ENCODE measurements at places on chromosomes 11 and 22.

DNA sequence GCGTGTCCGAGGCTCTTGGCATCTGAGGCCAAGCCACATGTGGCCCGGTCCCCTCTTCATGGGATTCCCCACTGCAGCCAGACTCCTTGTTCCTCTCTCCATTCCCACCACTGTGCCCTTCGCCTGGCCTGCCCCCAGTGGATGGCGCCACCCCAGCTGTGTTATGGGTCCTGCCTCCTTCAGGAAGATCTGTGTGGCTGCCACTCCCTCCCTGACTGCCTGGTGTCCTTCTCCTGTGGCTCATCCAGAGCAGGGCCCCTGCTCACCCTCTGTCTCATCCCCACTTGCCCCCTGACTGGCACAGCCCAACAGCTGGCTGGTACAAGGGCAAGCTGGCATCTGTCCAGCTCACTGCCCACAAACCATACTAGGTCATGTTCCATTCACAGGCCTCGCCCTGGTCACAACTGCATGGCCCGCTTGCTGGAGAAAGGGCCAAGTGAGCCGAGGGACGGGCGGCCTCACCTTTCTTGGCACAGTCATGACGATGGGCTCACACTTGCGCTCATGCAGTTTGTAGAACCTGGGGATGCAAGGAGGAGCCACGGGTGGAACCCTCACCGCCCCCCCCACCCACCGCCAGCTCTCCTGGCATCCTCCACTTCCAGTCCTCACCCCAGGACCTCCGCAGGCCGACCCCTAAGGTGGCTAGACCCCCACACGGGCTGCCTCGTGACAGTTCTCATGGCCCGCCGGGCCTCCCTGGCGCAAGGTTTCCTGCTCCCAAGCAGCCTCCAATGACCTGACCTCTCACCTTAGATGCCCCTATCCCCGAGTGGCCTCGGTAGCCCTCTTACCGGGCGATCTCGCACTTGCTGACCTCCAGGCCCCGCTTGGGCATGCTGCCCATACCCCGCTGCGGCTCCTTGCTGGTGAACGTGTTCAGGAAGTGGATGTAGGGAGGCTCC is 2.1 kb upstream of the PTPRCAP start:
- DNase-seq, result peak; percentile 59

DNA sequence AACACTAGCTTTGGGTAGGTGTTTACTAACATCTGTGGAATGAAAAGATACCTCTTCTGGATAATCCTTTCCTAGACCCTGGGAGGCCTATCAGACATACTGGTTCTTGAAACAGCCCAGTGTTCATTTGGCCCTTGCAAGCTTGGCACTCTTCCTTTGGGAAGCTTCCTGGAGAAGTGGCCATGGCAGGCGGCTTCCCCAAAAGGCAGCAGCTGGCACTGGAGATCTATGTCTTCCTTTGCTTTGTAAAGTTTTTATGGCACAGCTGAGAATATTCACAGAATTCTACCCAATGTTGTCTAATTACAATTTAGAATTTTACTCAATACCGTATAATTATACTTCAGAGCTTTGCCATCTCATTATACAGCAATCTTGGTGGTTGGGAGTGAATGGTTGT is 199.2 kb upstream of the C11orf87 start:
- DNase-seq, result no peak

- DNase-seq, result no peak
Measured at GRCh38 chr22:39927544-39927943, 26.7 kb downstream of the GRAP2 start.

- peak; percentile 79 for DNase-seq
Measured at GRCh38 chr11:78796956-78797355, 222.3 kb upstream of the NARS2 start.

GRCh38 chr22:23403720-23404688 is 176.1 kb downstream of the IGLL1 start:
- DNase-seq, result no peak

- DNase-seq, result no peak
Measured at GRCh38 chr22:36212901-36213300, 11.3 kb upstream of the APOL4 start.

GRCh38 chr11:86292912-86293616 is 9.0 kb upstream of the HIKESHI start:
- DNase-seq, result no peak

DNA sequence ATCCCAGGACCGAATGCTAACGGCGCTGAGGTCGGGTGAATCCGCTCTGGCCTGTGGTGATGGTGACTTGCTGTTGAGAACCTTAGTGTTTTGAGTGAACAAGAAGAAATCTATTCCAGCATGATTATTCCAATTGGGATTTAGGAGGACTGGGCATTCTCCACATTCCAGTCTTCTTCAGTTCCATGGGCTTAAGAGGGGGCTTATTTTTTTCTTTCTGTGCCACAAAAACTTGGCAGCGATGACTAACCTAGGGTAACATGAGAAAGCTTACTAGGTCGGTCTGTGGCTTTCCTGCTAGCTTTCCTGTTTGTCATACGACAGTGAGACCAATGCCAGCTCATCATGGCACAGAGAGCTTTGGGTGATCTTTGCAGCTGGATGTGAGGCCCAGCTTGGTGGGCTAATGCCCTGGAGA is 62.9 kb upstream of the ATXN10 start:
- peak; percentile 58 for DNase-seq

All from hepatic stellate cell (primary cell).